ENCODE measurements at places on chromosomes 4 and X. TPM values are rescaled to one million over a fixed set of nuclear protein-coding genes. Genes with fewer than 3 reads are reported as not detected.

Gene MMRN1
- 3.8 TPM for total RNA-seq

Gene MAGEC3
- total RNA-seq: not detected

Gene LEF1
- 0.28 TPM for total RNA-seq

Gene FAM47E
- total RNA-seq: 0.19 TPM

Gene PDE6B
- total RNA-seq: not detected

Gene TMEM187
- total RNA-seq: 4.0 TPM

Gene XAGE2
- not detected for total RNA-seq

Gene ANKRD37
- 15.3 TPM for total RNA-seq

Gene METAP1
- total RNA-seq: 27.1 TPM

Gene SLIT2
- 18.6 TPM for total RNA-seq
